ENCODE measurements at places on chromosomes 2 and 18. TPM values are rescaled to one million over a fixed set of nuclear protein-coding genes. Genes with fewer than 3 reads are reported as not detected.

GRCh38 chr2:75074228-75074627, 115.8 kb downstream of the POLE4 start:
- DNase-seq = no peak
- H3K27me3 ChIP-seq = no peaks in the 10 kb centered on the region
- H3K4me1 ChIP-seq = no peaks in the 10 kb centered on the region

DNA sequence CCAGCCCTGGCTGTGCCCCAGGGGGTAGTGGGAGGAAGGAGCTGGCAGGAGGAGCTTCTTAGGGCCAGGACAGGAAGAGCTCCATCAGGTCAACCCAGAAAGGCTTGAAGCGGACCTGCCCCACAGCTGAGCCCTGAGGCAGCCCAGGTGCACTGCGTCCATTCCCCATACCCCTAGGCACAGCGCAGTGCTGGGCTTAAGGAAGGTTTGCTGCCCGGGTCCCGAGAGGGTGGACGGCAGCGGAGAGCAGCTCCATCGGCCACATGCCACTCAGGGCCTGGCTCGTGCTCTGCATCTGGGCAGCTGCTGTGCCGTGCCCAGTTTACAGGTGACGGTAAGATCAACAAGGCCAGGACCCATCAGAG, 26.4 kb downstream of the DNMT3A start:
- no peaks in the 10 kb centered on the region for H3K27me3 ChIP-seq
- peaks cover 72% of the 10 kb centered on the region for H3K4me1 ChIP-seq
- peak overlapping the region; percentile 14 for H3K4me3 ChIP-seq
- H3K36me3 ChIP-seq = peaks cover 22% of the 10 kb centered on the region
- DNase-seq = no peak

ASXL3 gene
- total RNA-seq = 2.1 TPM

TXNL4A gene
- total RNA-seq = 38.8 TPM

DNA sequence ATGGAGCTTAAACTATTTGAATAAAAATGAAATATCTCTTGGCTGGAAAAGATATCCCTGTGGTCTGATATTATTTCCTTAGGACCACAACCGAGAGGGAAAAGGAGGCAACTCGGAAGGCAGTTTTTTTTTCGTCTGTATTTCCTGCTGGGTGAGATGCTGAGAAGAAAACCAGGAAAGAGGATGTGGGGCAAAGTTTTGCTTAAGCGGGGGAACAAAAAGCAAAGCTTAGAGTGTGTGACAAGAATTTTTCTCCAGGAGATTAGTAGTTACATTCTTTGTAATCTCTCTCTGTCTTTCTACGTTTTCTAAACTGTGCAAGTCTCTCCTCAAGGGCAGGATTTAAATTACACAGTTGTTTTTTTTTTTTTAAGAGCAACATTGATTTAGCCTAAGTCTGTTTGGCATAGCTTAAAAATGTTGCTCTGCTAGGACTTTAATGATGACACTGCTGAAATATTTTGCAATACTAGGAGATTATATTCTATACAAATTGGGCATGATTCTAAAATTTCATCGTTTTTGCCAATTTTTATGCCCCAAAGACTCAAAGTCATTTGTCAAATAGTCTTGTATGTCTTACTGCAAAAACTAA, 258.5 kb downstream of the KCNS3 start:
- H3K27ac ChIP-seq = no peak overlapping the region
- no peak overlapping the region for H3K4me3 ChIP-seq
- DNase-seq = no peak
- no peaks in the 10 kb centered on the region for H3K36me3 ChIP-seq
- peaks cover 7% of the 10 kb centered on the region for H3K4me1 ChIP-seq
- no peaks in the 10 kb centered on the region for H3K27me3 ChIP-seq

DNA sequence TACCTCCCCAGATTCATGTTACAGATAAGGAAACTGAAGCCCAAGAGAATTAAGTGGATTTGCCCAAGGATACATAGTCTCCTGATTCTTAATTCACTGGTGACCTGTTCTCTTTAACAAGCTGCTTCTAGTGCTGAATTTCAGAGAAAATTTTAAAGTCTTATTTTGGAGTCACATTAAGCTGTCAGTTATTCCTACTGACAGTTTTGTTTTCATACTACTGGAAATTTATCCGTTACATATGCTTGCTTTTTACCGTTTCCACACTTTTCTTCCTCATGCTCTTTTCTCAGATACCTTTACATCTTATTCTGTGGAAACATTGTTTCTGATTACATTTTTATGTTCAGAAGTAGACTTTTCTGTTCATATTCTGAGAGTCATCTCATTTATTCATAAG, 1.3 kb downstream of the MOB4 start:
- DNase-seq = no peak
- no peaks in the 10 kb centered on the region for H3K36me3 ChIP-seq
- H3K4me3 ChIP-seq = peak overlapping the region; percentile 93
- peak overlapping the region; percentile 94 for H3K27ac ChIP-seq
- H3K4me1 ChIP-seq = peaks cover 39% of the 10 kb centered on the region

FNDC4 gene
- 3.3 TPM for total RNA-seq

AQP12A gene
- not detected for total RNA-seq

- no peak for DNase-seq
- H3K4me1 ChIP-seq = peaks cover 12% of the 10 kb centered on the region
- H3K36me3 ChIP-seq = no peaks in the 10 kb centered on the region
- H3K27me3 ChIP-seq = no peaks in the 10 kb centered on the region
- no peak overlapping the region for H3K27ac ChIP-seq
Observed at GRCh38 chr2:195319112-195319460, 337.9 kb upstream of the SLC39A10 start.

- peak overlapping the region; percentile 90 for H3K4me3 ChIP-seq
- DNase-seq = no peak
- H3K4me1 ChIP-seq = peaks cover 67% of the 10 kb centered on the region
- H3K27ac ChIP-seq = peak overlapping the region; percentile 94
Observed at GRCh38 chr2:36356990-36357846, 1.6 kb downstream of the CRIM1 start.

GRCh38 chr2:46973673-46974072, 58.1 kb upstream of the MCFD2 start:
- no peak overlapping the region for H3K4me3 ChIP-seq
- no peaks in the 10 kb centered on the region for H3K27me3 ChIP-seq
- peaks cover 45% of the 10 kb centered on the region for H3K36me3 ChIP-seq
- peaks cover 27% of the 10 kb centered on the region for H3K4me1 ChIP-seq
- no peak for DNase-seq

- H3K36me3 ChIP-seq = no peaks in the 10 kb centered on the region
- H3K4me3 ChIP-seq = no peak overlapping the region
- no peaks in the 10 kb centered on the region for H3K27me3 ChIP-seq
- H3K27ac ChIP-seq = no peak overlapping the region
- H3K4me1 ChIP-seq = peaks cover 37% of the 10 kb centered on the region
- peak; percentile 24 for DNase-seq
Observed at GRCh38 chr18:13608791-13609532, 117.4 kb downstream of the FAM210A start.

- no peaks in the 10 kb centered on the region for H3K36me3 ChIP-seq
- no peaks in the 10 kb centered on the region for H3K4me1 ChIP-seq
- H3K27me3 ChIP-seq = no peaks in the 10 kb centered on the region
- DNase-seq = no peak
- no peak overlapping the region for H3K27ac ChIP-seq
- H3K4me3 ChIP-seq = no peak overlapping the region
Observed at GRCh38 chr2:79447463-79447862, 65.4 kb upstream of the CTNNA2 start.

UBE2F gene
- total RNA-seq = 111 TPM

- H3K27ac ChIP-seq = no peak overlapping the region
- H3K4me1 ChIP-seq = peaks cover 8% of the 10 kb centered on the region
- no peak overlapping the region for H3K4me3 ChIP-seq
- H3K27me3 ChIP-seq = no peaks in the 10 kb centered on the region
- DNase-seq = no peak
- H3K36me3 ChIP-seq = no peaks in the 10 kb centered on the region
Observed at GRCh38 chr2:12661489-12661888, 55.2 kb upstream of the TRIB2 start.

- no peaks in the 10 kb centered on the region for H3K27me3 ChIP-seq
- DNase-seq = peak; percentile 90
- no peaks in the 10 kb centered on the region for H3K36me3 ChIP-seq
- no peaks in the 10 kb centered on the region for H3K4me1 ChIP-seq
Observed at GRCh38 chr2:31219131-31219969, 2.0 kb upstream of the CAPN14 start.

FOXD4L1 gene
- not detected for total RNA-seq

SFTPB gene
- 25.3 TPM for total RNA-seq

DNA sequence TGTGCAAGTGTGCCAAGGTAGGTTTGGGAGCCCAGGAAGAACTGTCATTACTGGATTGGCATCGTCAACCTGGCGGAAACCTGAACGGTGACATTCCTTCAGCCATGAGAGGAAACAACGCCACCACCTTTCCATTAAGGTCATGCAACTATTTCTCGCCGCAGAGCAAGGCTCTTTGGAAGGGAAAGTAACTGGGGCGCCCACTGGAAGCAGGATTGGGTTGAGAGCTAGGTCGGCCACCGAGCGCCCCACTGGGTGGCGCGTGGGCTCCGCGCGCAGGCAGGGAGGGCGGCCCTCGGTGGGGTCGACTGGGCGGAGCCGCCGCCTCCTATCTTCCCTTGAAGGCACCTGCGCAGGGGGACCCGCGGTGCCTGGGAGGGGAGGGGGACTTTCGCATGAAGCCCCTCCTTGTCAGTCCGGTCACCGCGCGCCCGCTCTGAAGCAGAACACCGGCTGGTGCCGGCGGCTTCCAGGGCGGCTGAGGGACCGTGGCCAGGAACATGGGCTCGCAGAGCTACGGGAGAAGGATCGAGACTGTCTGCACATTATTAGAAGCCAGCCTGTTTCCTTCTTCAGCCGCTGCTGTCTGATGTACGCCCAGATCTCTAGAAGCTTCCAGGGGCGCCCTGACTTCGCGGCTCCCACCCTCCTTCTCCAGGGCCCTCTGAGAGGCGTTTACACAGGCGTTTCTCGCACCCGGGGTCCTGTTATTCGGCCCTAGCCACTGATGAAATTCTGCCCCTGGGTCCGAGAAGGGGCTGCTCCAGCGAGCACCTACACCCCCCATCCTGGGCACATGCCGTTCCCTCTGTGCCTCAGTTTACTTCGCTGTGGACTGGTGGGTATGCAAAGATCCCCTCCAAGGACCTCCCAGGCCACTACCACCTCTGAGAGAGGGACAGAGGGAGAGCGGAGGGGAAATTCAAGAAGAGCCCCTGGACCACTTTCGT, 27.3 kb upstream of the MAL start:
- H3K4me1 ChIP-seq = peaks cover 7% of the 10 kb centered on the region
- no peak overlapping the region for H3K4me3 ChIP-seq
- no peak for DNase-seq

DNA sequence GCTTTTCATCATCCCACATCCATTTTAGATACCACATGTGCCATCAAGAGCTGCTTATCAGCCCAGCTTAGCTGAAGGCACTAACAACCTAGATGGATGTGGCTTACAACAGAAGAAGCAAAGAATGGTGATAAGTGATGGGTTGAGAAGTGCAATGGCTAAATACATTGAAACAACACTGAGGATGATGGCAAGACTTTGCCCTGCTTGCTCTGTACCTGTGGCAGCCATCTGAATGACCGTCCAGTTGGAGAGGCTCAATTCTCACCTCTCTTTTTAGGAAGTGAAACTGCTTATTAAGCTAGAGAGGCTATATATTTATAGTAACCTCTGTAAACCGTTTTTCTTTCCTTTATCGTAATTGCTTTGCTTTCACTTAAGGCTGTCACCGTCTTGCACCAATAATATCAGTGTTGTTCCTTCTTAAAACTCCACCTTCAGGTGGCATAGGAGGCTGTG, 5.7 kb downstream of the GPATCH11 start:
- H3K36me3 ChIP-seq = peaks cover 68% of the 10 kb centered on the region
- no peak for DNase-seq
- no peak overlapping the region for H3K27ac ChIP-seq

GRCh38 chr2:40455661-40456060, 3.8 kb upstream of the SLC8A1 start:
- no peak overlapping the region for H3K27ac ChIP-seq
- H3K4me3 ChIP-seq = no peak overlapping the region
- H3K36me3 ChIP-seq = no peaks in the 10 kb centered on the region
- H3K4me1 ChIP-seq = peaks cover 39% of the 10 kb centered on the region
- no peaks in the 10 kb centered on the region for H3K27me3 ChIP-seq

UGT1A4 gene
- total RNA-seq = not detected

COL4A3 gene
- 5.1 TPM for total RNA-seq

GRCh38 chr18:30988440-30988839, 54.1 kb downstream of the DSC3 start:
- H3K27ac ChIP-seq = no peak overlapping the region
- no peak overlapping the region for H3K4me3 ChIP-seq
- no peaks in the 10 kb centered on the region for H3K36me3 ChIP-seq
- no peaks in the 10 kb centered on the region for H3K27me3 ChIP-seq
- no peaks in the 10 kb centered on the region for H3K4me1 ChIP-seq

RAD51AP2 gene
- total RNA-seq = not detected

DNA sequence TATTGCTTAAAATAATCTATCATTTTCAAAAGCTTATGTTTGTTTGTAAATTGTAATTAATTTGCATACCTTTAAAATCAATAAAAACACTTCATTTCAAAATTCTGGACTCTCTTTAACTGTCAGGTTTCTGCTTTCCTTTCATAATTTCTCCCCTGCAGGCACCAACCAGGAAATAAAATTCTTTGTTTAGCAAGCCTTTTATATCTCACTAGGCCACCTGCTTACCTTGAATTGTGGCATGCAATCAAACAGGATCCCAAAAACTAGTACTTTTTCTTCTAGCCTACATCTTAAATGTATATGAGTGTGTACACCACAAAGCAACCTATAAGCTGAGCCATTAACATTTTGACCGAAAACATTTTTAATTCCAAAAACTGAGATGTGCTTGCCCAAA, 233.1 kb downstream of the NR4A2 start:
- H3K27ac ChIP-seq = no peak overlapping the region
- no peak for DNase-seq
- no peaks in the 10 kb centered on the region for H3K36me3 ChIP-seq
- H3K4me3 ChIP-seq = no peak overlapping the region

CAVIN2 gene
- 90.6 TPM for total RNA-seq

DYSF gene
- total RNA-seq = 19.5 TPM
